Astrocyte of the hippocampus (primary cell): ENCODE measurements at places on chromosomes 1 and 21.

DNA sequence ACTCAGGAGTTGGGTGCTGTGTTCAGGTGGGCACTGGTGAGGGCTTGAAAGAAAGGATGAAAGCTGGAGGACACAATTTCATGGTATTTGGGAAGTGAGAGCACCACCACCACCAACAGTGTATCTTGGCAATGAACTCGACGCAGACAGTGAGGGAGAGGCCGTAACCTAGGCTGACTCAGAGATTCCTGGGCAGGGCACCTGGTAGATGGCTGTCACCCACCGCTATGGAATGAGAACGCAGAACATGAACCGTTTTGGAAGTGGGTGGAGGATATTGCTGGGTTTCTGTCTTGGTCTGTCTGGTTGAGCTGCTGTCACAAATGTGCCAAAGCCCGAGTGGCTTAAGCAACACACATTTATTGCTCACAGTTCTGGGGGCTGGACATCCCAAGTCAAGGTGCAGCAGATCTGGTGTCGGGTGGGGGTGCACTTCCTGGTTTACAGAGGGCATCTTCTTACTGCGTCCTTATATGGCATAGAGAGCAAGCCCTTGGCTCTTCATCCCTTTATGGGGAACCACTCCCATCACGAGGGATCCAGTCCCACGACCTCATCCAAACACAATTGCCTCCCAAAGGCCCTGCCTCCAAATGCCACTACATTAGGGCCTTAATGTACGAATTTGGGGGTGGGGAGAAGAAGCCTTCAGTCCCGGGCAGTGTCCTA is 246.3 kb downstream of the SIPA1L2 start:
- DNase-seq, result no peak

DNA sequence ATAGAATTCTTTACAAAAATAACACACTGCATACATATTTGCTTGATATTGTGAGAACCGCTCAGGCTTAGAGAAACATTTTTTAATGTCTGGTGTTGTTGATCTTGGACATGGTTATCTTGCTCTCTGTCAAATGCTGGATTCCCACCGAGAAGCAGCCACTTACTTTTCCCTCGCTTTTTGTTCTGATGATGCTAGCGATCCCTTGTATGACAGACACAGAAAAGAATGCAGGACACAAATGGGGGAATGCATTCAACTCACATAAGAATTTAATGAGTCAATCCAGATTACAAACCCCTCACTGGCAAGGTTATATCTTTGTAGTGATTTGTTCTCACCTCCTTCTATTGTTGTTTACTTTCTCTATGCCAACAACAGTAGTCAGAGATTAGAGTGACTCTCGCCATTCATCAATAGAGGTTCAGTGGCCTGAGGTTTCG is 76.8 kb upstream of the AKT3 start:
- peak; percentile 95 for DNase-seq

- no peak for DNase-seq
These were observed 472.0 kb downstream of the CAMTA1 start for GRCh38 chr1:7257225-7257624.

- no peak for DNase-seq
These were observed 9.2 kb upstream of the TRAF3IP3 start for GRCh38 chr1:209746451-209747165.

DNA sequence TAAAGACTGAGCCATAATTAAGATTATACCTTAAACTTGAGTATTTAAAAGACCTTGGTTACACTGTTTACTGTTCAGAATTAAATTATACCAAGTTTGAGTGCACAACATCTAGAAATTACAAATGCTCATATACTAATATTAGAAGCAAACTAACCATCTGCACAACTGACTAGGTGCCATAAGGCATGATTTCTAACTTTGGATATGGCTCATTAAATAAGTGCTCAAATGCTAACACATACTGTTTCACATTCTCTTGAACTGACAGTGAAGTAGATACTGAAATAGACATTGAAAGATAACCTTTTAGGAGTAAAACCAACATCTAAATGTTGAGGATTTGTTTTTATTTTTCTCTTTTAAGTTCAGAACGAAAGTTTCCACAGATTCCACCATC is 74.1 kb downstream of the PRKAA2 start:
- no peak for DNase-seq

GRCh38 chr21:31964692-31965091 is 91.9 kb downstream of the HUNK start:
- peak; percentile 9 for DNase-seq

GRCh38 chr1:56414728-56415224 is 164.6 kb downstream of the PLPP3 start:
- DNase-seq, result no peak

GRCh38 chr1:110430366-110430765 is 20.6 kb upstream of the PROK1 start:
- DNase-seq, result no peak

GRCh38 chr1:30815556-30815955 is 58.0 kb upstream of the LAPTM5 start:
- DNase-seq, result no peak

DNA sequence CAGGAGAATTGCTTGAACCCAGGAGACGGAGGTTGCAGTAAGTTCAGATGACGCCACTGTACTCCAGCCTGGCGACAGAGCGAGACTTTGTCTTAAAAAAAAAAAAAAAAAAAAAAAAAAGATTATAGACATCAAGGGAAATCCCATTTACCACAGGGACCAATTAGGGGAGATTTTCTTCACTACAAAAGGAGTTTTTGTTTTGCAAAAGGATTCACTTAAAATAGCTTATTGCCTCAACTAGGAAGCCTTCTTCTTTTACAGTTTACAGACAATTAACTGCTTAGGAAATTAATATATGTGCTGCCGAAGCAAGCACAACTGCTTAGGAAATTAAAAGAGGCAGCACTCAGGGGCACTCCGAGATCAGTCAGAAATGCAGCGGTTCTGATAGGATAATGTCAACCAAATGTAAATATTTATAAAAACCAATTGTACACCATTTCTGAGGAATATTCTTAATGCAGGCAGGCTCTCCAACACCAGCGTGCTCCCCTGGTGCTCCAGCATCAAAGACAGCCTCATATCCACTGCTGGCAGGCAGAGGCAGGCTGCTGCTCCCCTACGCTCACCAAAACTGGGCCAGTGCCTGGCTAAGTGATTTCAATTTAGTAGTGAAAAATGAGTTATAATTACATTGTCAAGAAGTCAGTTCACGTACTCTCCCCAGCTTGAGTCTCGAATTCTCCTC is 107.9 kb upstream of the RAB4A start:
- DNase-seq, result no peak

DNA sequence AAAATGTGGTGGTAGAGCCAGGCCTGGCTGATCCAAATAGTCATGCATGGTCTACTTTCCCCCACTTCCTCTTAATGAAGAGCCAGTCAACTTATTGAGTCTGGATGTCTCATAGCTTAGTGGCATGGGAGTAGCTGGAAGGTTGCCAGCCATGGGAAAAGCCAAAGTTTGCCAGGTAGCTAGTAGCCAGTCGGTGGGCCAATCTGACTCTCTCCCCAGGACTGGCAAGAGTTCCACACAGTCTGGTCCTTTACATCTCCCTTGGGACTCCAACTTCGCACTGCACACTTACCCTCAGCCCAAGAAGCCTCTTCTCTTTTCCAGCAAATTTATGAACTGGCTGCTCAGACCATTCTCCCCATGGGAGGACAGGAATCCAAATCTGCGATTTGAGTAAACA is 8.3 kb downstream of the WARS2 start:
- no peak for DNase-seq

DNA sequence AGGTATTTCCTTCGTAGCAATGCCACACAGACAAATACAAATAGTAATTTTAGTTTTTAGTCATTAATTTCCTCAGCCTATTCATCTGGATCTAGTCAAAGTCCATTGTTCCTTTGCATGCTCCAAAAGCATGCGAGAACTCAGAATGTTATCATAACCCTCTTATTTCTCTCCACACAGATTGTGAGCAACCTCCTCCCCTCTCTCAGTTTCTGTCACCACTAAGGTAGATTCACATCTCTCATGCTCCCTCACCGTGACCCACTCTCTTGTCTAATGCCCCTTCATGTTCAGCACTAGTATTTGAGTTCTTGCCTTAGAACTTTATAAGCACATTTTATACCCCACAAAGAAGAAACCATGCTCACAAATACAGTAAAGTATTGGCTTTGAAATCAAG is 582.4 kb downstream of the PLA2G4A start:
- no peak for DNase-seq

- DNase-seq, result no peak
These were observed 724 bp upstream of the CALML6 start for GRCh38 chr1:1914101-1914970.

DNA sequence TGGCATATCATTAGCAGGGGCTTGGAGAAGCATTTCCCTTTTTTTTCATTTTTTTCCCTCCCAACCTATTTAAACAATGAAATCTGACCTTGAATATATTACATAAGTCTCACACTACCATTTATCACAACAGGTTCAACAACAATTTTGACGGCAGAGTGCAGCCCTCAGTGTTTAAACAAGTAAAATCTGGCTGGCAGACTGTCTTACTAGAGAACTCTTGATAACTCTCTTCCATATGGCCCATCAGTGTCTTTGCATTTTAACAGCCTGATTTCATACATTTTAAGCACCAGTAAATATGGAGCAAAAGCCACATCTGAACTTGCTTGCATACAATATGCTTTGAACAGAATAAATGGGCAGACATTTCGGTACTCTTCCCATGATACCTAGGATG is 213.0 kb downstream of the KCTD3 start:
- no peak for DNase-seq

DNA sequence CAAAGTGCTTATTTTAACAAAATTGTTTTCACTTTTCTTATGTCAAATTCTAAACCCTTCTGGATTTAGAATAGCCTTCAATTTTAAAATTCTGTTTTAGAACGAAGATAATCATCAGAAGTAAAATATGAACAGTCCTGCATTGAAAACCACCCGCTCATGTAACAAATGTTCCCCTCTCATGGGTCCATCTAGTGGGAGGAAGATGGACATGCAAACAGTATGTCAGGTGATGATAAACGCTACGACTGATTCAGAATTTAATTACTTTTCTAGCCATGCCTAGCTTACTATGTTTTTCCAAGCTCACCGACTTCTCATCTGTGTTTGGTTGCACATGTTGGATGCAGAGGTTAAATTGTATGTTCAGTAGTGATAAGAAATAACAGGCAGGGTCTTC is 23.5 kb downstream of the SOD1 start:
- no peak for DNase-seq

GRCh38 chr1:228293816-228294500 is 86.1 kb downstream of the OBSCN start:
- DNase-seq, result no peak

DNA sequence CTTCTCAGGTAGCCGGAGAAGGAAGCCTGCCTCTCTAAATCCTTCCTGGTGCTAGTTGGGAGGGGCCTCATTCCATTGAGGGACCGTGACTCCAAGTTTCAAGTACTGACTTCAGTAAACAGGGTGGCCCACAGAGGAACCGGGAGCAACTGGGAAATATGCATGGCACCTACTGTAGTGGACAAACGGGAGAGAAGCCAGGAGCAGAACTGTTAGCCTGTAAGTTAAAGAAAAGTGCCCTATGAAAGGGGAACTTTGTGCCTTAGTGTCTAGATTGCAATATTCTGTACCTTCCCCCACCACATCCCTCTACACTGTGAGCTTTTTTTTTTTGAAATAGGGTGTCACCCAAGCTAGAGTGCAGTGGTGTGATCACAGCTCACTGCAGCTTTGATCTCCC is 33.2 kb upstream of the KANK4 start:
- no peak for DNase-seq

DNA sequence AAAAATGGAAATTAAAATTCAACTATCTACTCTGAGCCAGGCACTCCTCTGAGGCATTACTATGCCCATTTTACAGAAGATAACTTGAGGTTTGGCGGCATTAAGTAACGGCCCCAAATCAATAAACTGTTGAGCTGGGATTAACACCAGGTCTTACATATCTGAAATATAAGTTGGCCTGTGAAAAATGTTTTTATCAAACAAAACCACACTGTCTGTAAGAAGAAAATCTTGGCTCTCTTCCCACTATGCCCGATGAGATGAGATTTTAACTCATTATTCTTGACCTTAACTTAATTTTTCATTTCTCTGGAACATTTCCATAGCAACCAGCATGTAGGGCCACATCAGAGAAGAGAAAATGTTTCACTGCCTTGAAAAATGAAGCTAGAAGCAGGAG is 21.8 kb downstream of the RC3H1 start:
- DNase-seq, result no peak

GRCh38 chr1:76583235-76583868 is 283.9 kb upstream of the ST6GALNAC5 start:
- DNase-seq, result no peak

DNA sequence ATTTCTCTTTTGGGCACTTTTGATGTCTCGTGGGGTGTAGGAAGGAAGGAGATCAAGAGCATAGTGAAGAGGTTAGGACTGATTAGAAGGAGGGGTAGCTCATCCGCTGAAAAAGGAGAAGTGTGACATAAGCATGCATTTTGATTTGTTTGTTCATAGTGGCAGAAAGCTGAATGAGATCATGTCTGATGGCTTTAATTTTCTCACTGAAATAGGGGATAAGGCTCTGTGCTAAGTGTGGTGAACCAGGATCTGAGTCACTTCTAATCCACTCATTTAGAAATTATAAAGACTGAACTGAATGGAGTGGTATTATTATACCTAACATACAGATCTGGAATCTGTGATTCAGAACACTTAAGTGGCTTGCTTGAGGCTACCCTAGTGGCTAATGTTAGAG is 344.5 kb downstream of the PDE4B start:
- peak; percentile 60 for DNase-seq

DNA sequence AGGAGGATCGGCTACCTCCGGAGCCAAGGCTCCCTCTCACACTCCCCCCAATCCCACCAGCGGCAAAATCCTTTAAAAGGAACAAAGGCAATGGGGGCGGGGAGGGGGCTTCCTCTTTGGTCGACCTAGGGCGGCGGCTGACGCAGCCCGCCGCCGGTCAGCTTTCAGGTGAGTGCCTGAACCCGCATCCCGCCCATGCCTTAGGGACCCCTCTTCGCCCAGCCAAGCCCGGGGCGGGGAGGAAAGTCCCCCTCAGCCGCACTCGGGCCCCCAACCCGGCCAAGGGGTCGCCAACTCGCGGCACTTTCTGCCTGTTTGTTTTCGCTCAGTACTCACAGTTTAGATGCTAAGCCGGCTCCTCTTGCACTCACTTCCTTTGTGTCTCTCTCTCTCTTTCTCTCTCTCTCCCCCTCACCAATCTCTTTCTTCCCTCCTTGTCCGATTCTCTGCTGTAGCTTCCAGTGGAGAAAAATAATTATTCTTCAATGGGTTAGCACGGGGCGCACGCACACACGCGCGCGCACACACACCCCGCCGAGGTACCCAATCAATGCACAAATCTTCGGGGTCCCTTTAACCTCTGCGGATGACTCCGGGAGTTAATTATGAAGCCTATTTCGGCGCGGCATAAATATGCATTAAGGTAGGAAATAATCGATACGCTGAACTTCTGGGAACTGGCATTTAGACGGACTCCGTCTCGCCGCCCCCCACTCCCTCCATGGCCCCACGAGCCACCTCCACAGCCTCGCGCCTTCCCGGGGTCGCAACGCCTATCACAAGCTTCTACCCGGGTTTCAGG is at the start of gene BLACAT1:
BLACAT1 (minus strand) TSS at position 465 of the 802 bp plus-strand sequence.
- no peak for DNase-seq
